Muscle of back (tissue), 13 donors: ENCODE measurements at places on chromosomes 3 and 15. TPM values are rescaled to one million over a fixed set of nuclear protein-coding genes. Genes with fewer than 3 reads are reported as not detected.
A peak's percentile ranks its signal among the peaks of the same experiment; 100 is the strongest.

- peak; percentile 92 for DNase-seq
These were observed 13.2 kb upstream of the SHF start for GRCh38 chr15:45200799-45201556.

- no peak for DNase-seq
These were observed 295.4 kb upstream of the SATB1 start for GRCh38 chr3:18720543-18720942.

DNA sequence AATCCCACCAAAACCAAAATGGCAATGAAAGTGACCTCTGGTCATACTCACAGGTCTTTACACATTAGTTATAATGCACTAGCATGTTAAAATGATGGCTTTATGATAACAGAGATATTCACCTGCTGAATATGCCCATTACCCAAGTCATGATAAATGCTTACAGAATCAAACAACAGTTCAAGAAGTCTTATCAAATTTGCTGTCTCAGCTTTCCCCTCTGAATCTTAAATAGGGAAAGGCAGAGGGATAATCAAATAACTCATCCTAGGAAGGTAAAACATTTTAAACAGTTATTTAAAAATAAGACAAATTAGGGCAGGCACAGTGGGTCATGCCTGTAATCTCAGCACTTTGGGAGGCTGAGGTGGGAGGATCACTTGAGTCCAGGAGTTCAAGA, 52.8 kb upstream of the CRBN start:
- no peak for DNase-seq

DNA sequence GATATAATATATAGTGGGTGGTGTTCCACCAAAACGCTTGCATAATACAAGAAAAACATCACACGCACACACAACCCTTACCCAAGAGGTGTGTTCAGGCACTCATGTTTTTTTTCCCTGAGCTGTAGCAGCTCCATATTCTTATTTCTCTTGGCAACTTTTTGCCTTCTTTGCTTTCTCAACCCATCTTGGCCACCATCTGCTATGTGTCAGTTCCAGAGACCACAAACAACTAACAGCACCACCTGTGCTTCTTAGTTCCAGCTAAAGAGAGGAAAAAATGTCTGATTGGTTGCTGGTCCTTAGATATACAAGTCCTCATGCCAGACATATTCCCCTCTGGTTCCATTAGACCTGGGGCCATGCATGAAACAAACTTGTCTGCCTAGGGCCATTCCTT, 11.9 kb downstream of the ACTC1 start:
- DNase-seq: no peak

DNA sequence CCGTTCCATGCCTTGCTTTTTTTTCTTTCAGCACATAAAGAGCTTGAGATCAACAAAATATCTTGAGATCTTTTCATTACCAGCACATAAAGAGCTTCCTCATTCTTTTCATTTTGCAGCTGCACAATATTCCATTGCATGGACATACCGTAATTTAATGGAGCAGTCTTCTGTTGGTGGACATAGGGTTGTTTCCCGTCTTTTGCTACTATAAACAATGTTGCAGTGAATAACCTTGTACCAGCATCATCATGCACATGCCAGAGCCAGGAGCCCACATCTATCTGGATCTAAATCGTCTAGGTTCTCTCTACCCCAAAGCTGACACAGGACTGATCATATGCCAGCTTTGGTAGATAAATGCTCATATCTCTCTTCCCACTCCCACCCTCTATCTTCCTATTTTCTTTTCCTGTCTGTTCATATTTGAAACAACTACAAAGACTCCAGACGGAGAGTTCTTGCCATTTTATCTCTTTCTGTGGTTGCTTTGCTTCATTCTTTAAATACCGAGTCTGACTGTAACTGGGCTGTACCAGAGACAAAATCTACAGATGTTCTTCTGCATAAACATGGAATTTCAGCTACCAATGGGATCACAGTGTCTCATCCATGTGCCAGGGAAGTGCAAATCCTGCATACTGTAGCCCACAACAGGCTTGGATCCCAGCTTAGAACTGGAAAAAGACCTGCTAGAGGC, 47.1 kb upstream of the AKAP13 start:
- DNase-seq: peak; percentile 71

DNA sequence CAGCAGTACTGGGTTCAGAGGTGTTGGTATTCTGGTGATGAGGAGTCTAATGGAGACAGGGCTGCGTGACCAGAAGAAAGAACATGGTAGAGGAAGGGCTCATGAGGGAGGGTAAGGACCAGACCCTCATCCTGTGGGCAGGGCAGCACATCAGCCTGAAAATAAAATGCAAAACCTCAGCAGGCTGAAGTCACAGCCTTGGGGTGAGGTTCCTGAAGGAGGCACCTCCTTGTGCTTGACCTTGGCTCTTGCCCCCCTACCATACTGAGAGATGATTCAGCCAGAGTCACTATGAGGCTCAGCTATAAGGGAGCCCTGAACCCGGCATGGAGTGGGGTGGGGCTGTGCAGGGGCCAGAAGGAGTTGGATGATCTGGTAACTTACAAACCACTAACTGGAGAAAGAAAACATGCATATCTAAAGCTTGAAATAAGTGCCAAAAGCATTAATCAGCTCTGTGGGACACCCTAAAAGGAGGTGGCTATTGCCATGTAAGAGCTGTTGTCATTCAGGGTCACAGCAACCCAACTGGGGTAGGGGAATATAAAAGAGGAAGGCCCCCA, 60.2 kb downstream of the CORO2B start:
- no peak for DNase-seq

- no peak for DNase-seq
These were observed 23.3 kb downstream of the SNRK start for GRCh38 chr3:43309372-43310305.

Gene PLSCR4
- 28.6 TPM for polyA plus RNA-seq

DNA sequence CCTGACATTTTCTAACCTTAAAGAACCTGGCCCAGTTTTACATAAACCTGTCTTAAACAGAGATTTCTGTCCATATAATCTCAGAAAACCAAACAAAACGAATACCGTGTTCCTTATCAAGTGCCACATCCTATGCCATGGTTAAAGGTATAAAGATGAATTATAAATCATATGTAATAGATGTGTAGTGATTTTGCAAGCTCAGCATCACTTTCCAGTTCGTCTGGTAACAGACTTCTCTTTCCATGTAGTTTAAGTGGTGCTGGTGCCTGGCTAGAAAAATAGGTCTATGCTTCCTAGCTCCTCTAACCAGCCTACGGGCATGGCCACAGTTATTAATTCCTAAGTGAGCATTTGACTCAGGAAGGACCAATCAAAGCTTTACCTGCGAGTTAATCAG, 3.4 kb upstream of the GRM7 start:
- DNase-seq: no peak

Gene CYFIP1
- 60.4 TPM for polyA plus RNA-seq

Gene PRTG
- polyA plus RNA-seq: 4.1 TPM

- DNase-seq: peak; percentile 79
These were observed 34.8 kb upstream of the CFAP20DC start for GRCh38 chr3:59084583-59084982.

DNA sequence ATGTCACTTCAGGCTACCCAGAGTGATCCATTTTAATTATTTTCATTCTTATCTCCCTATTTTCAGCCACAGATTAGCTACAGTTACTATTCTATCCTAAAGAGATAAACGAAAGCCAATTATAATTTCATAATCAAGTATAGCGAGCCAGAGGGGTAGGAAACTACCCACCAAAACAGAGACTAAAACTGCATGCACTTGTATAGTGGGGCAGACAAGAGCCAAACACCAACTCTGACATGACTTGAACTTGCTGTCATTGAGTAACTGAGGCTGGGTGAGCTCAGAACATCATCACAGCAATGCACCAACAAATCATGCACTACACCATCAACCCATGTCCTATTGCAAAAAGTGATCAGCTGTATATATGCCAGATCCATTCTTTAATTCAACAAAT, 64.8 kb downstream of the FBN1 start:
- no peak for DNase-seq

- DNase-seq: no peak
These were observed 103.9 kb upstream of the CHD2 start for GRCh38 chr15:92796161-92796611.

Gene DNAJA4
- polyA plus RNA-seq: 86.4 TPM

Gene CLDN1
- 3.4 TPM for polyA plus RNA-seq

Gene POLQ
- polyA plus RNA-seq: 2.4 TPM

Gene CNTN3
- 6.8 TPM for polyA plus RNA-seq

DNA sequence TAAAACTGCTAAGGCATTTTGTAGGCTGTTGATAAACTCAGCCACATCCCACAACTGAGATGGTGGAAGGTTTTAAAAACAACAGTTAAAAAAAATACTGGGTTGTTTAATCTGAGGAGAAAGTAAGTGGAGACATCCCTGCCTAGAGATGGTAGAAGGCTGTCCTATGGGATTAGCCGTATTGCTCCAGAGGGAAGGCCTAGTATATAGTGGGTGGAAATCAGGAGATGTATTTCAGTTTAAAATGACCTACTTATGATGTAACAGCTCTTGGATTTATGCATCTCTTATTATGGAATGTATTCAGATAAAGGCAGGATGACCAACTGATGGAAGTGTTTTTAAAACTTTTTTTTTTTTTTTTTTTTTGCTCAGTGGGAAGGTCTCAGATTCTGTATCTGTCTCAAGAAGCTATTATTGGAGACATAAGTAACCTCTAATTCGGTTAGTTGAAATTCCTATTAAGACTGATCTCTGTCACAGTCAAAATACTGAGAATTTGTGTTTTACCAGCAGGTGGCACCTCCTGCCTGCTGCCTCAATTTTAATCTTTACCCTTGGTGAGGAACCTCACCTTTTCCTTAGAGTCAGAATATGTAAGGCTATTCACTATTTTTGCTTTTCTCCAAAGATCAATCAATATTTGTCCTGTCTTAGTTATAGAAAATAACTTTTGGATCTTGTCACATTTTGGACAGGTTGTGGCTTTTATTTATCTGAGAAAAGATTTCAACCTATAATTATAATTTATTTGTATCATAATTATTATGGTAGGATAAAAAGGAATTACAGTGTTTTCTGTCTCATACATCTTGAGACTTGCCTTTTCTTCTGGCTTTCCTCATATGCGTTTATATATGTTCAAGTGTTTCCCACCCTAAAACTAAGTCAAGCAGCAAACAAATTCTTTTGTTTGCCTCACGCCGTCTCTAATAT, 63.0 kb downstream of the VPS8 start:
- peak; percentile 4 for DNase-seq

DNA sequence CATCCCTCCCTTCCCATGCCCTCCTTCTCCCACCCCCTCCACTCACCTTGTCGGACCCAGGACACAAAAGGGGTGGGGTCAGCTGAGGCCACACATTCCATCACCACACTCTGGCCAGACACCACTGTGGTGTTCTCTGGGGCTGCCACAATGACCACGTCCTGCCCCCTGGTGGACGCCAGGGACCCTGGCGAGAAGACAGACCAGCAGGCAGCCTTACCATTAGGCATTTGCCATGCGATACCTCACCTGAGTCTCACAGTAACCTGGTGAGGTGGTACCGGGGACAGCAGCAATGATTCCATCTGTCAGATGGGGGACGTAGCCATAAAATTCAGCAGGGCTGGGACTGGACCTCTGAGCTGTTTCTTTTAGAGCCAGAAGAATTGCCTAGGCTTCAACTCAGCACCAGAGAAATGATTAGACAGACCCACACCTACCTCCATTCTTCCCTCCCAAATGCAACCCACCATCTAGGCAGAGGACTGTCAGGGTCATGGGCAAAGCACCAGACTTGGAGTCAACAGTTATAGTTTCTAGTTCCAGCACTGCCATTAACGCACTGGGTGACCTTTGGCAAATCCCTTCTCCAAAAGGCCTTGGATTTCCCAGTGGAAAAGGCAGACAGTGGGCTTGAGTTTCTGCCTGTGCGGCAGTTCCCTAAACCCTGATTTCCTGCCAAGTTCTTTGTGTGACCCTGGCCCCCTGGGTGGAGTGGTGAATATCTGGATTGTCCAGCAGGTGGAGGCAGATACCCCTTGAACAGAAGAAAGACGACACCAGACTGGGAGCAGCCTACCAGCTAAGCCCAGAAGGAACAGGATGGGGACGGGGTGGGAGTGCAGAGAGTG, 21.8 kb downstream of the IGDCC4 start:
- peak; percentile 82 for DNase-seq

Gene SUCNR1
- polyA plus RNA-seq: 0.07 TPM

Gene CHRD
- 18.7 TPM for polyA plus RNA-seq
